ENCODE measurements at places on chromosomes 2 and 18. TPM values are rescaled to one million over a fixed set of nuclear protein-coding genes. Genes with fewer than 3 reads are reported as not detected.

DNA sequence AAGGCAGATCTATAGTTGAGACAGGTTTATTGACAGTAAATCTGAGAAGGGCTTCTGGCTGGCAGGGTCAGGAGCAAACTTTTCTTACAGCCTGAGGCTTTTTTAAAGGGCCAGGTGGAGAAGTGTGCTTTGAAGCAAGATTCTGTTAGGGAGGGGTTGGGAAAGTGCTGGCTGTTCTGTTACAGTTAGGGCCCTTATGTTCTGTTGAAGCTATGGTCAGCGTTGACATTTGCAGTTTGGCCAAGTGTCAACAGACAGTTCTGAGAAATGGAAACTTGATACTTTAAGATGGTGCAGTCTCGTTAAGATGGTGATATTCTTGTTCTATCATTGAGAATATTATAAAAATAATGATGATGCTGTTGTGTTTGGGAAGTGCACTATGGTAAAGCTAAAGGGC lies 154.2 kb downstream of the RDH14 start:
- no peaks in the 10 kb centered on the region for H3K36me3 ChIP-seq
- no peak overlapping the region for H3K27ac ChIP-seq
- H3K4me1 ChIP-seq: no peaks in the 10 kb centered on the region
- DNase-seq: no peak
- no peak overlapping the region for H3K4me3 ChIP-seq

The STON1 gene
- 3.8 TPM for total RNA-seq

DNA sequence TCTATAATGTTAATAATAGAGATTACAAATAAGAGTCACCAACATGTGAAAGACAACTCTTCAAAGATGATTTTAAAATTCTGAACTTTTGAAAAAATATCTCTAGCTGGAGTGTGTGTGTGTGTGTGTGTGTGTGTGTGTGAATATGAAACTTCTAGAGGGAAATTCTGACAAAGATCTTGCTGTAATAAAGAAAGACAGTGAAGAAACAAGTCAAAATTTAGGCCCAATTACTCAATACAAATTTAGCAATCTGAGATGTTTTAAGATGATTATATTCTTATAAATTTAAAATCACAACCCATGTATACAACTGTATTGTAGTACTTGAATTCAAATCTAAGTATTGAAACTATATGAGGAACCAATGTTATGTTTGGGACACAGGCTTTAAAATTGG lies 57.2 kb upstream of the UGP2 start:
- no peaks in the 10 kb centered on the region for H3K4me1 ChIP-seq
- DNase-seq: no peak
- no peak overlapping the region for H3K27ac ChIP-seq
- H3K36me3 ChIP-seq: no peaks in the 10 kb centered on the region

DNA sequence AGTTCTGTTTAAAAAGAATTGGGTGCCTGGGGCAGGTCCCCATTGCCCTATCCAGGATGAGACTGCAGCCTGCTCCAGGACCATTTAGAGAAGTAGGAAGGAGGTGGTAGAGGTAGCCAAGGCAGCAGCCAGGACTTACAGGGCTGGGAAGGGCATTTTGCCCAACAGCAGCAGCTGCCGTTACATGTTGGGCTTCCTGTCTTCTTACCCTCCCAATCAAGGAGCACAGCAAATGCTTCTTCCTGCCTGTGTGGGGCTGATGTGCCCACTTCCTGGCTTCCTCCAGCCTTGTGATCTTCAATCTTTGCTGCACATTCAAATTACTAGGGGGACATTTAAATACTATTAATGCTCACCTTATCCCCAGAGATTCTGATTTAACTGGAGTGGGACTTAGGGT lies 112.0 kb downstream of the QPCT start:
- peak overlapping the region; percentile 59 for H3K27ac ChIP-seq
- H3K36me3 ChIP-seq: no peaks in the 10 kb centered on the region
- H3K27me3 ChIP-seq: no peaks in the 10 kb centered on the region
- DNase-seq: peak; percentile 38
- H3K4me3 ChIP-seq: no peak overlapping the region

DNA sequence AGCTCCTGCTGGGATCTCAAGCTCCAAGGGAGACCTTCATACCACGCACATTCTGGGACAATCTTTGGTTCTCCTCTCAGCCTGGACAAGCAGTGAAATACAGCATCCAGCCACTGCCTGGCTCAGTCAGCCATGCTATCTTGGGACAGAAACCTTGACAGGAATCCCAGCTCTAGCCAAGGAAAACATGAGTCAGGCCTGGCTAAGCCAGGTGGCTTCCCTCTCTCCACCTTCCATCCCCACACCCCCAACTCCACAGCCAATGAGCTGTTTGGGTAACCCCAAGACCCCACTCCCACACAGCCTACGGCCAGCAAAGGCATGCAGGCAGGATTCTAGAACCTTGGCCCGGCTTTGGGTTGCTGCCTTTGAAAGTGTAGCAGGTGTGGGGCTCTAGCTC lies 64.9 kb downstream of the MCFD2 start:
- H3K27ac ChIP-seq: no peak overlapping the region
- no peak for DNase-seq
- no peak overlapping the region for H3K4me3 ChIP-seq
